ENCODE measurements at places on chromosomes 7 and 10.

DNA sequence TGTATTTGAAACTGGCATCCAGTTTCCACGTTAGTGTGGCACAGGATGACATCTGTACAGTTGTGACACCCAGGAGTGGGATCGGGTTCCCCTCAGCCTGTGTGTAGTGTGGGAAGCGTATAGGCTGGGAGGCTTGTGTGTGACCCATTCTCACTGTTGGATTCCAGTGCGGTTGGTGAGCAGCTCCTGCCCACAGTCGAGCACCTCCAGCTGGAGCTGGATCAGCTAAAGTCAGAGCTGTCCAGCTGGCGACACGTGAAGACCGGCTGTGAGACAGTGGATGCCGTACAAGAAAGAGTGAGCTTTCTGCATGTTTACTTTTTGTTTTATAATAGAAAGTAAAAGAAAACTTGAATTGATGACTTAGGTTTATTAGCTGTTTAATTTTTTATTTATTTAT is 18.7 kb upstream of the GET4 start:
- DNase-seq, result no peak

GRCh38 chr10:61888744-61889143 is 12.8 kb upstream of the ARID5B start:
- DNase-seq, result no peak

DNA sequence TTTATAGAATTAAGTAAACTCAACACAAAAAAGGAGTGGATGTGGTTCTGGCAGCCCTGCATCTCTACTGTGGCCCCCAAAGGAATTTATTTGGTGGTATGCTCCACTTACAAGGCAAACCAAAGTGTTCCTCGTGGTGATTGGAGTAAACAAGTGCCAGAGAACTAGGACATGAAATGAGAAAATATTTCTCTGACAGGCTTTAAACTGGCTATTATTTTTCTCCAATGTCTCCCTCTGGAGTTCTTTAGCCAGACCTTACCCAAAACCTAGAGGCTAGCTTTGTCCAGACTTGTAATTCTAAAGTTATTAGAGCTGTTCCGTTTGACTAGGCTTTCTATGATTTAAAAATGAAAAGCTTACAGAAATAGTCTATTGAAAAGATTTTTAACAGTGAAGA is 990.1 kb downstream of the CNTNAP2 start:
- no peak for DNase-seq

- no peak for DNase-seq
These were observed 62.7 kb downstream of the CALML3 start for GRCh38 chr10:5587151-5588079.

- DNase-seq, result no peak
These were observed 8.8 kb downstream of the GSTO2 start for GRCh38 chr10:104277785-104278184.

DNA sequence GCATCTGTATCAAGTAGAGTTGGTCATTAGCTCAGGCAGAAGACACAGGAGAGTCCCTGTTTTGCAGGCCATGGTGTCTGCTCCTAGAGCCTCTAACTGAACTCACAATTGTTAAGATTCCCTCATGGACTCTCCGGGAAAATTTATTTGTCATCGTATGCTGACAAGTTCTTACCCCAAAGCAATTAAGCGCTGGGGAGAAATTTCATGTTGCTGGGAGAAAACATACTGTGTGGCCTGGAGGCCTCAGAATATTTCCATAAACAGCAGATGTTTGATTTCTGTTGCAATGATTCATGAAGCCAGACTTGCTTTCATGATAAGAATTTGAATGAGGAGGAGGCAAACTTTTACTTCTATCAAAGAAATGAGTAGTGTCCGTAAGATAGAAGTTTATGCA is 583.2 kb downstream of the GATA3 start:
- DNase-seq, result no peak

GRCh38 chr10:85527616-85528317 is 838.8 kb downstream of the GRID1 start:
- DNase-seq, result no peak

- DNase-seq, result peak; percentile 41
These were observed 473.7 kb upstream of the PODXL start for GRCh38 chr7:132030086-132030568.

DNA sequence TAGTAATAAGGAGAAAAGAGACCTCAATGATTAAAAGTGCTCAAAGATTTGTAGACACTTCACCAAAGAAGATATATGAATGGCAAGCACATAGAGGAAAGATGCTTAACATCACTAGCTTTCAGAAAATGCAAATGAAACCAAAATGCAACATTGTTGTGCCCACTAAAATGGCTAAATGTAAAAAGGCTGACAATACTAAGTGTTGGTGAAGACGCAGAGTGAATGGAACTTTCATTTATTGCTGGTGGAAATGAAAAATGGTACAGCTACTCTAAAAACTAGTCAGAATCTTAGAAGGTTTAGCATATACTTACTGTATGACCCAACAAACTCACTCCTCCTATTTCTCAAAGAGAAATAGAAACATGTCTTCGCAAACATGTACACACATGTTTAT is 212.9 kb upstream of the PITRM1 start:
- no peak for DNase-seq

GRCh38 chr7:90584378-90584777 is 11.7 kb upstream of the CDK14 start:
- no peak for DNase-seq

DNA sequence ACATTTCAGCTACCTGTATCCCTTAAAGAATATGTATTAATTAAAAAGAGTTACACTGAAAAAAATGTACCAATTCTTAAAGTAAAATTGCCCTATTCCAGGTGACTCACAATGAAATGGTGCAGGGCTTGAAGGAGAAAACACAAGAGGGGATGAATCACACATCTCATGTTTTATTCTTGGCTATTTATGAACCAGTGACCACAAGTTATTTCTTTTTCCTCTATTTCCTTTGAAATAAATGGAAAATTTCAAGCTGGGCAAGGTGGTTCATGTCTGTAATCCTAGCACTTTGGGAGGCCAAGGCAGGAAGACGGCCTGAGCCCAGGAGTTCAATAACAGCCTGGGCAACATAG is 106.8 kb downstream of the UBE2H start:
- DNase-seq, result no peak

DNA sequence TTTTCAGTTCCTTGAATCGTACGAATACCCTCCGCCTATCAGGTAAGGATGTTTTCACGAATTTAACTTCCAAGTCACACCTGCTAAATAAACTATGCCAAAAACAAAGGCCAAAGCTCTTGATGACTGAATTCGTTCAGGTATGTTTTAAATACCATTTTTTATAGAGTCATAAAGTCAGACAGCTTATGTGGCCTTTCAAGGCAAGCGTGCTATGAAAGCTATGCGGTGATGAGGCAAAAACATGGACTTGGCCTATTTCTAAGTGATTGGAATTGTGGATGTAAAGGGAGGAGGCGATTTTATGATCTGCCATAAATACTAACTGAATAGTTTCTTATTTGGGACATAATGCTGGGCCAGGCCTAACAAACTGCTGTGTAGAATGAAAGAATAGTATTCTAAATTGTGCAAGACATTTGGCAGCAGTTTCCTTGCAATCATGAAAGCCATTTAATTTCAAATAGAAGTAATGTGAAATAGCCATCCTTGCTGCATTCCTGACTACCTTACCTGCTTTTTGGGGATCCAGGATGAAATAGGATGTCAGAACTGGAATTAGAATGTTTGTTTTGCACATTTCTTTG is 14.0 kb downstream of the SLC39A12 start:
- DNase-seq, result no peak

DNA sequence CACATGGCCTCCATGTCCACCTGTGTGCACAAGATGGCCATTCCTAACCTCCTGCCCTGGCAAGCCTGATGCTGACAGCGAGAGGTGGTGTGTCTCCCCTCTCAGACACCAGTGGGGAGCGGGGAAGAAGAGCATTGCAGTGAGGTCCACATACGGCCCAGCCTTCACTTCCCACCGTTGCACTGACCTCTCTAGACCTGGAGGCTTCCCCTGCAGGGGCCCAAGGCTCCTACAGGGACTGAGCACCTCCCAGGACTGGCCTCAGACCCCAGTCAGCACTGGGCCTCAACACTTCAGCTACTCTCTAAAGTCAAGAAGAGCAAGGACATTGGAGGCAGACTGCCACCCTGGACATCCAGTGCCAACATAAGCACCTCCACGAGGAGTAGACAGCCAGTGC is 15.9 kb downstream of the STK32C start:
- DNase-seq, result no peak

DNA sequence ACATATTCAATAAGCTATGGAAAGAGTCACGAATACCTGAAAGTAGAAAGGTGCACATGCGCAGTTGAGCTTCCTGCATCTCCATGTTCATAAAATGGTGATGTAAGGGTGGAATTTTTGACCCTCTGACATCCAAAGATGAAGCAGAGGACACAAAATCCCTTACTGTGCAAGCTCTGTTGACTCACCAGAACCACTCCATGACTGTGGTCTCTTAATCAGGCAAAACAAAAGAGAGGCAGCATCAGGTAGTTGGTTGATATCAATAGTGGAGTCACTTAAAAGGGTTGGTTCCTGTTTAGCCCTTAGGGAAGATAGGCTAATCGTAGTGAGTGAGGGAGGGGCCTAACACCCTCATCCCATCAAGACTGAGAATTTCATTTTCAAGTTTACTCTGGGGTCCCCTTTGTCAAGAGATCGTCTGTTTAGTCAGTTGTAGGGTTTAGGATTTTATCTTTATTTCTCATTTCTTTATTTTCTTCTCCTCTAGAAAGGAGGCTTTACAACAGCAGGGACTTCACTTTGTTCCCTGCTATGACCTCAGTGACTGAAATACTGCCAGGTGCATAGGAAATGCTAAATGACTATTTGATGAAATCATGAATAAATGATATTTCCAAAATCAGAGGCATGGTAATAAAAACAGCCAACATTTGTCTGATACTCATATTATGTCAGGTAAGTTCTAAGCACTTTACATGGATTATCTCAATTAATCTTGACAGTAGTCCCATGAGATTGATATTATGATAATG is 98.1 kb downstream of the CD36 start:
- no peak for DNase-seq
